Activated CD4-positive, alpha-beta T cell treated with anti-CD3 and anti-CD28 coated beads for 1 hour (primary cell): ENCODE measurements at places on chromosomes 2 and 18.

DNA sequence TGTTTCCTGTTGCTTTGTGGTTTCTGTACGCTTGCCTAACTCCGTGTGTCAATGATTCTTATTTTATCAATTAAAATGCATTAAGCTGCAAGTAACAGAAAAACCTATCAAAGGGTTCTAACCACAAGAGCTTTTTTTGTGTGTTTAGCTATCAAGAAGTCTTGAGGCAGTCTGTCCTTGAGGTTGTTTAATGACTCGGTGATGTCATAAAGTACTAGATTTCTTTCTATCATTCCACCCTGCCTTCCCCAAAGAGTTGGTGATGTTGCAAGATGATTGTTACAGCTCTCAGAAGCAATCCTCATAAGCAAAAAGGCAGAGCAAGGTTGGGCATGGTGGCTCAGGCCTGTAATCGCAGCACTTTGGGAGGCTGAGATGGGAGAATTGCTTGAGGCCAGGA, 51.9 kb upstream of the SPTBN1 start:
- DNase-seq, result no peak

DNA sequence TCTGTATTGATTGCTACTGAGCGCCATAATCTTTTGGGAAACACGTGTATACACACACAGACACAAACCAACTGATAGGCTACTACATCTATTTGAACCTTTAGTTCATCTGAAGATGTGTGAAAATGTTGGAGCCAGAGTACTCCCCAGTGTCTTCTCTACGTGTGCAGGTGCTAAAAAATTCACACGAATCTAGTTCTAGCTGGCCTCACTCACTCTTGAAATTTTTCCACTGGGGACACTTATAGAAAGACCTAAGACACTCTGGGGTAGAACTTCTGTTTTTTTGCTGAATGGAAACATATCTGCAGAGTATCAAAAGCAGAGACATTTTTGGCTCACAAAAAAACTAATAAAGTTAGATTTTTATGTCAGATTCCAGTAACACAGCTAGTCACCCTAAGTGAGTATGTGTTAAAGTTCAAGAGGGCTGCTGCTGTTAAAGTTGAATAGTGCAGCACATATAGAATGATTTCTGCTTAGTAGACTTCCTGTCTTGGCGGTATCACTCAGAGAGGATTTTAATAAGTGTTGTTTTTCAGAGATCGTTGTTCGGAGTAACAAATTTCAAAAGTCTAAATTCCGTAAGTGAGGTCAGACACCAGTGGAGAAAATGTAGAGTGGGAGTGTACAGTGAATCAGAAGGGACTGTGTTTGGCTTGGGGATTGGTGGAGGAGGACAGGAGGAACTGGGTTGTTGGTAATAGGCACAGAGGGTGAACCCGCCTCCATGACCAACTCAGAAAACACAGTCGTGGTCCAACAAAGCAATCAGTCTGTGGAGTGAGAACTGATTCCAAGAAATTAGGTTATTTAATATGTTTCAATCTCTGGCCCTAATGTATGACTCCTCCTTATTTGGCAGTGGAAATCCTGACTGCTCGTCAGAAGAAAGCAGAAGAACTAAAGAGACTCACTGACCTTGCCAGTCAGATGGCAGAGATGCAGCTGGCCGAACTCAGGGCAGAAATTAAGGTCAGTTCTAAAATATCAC, 43.1 kb downstream of the KCTD18 start:
- peak; percentile 22 for DNase-seq

DNA sequence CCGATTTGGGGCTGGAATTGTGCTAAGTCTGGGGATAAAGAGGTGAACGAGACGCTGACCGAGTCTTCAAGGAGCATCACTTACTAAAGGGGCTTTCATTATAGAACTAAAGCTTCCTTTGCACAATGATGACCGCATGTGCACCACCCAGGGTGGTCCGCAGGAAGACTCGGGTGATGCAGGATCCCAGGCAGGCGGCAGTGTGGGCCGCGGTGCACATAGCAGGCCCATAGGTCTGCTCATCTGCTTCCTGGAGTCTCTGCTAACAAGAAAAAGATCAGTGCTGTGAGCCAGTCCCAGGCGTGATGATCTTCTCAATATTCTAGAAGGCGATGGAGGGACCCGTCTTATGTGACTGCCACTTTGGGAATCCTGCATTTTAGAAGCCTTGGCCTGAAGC, 122.8 kb downstream of the PXDN start:
- DNase-seq, result no peak

GRCh38 chr2:64591188-64591587, 62.5 kb downstream of the SERTAD2 start:
- DNase-seq, result no peak
